Posterior cingulate gyrus (tissue), 11 donors: ENCODE measurements at places on chromosomes 7 and 10.

DNA sequence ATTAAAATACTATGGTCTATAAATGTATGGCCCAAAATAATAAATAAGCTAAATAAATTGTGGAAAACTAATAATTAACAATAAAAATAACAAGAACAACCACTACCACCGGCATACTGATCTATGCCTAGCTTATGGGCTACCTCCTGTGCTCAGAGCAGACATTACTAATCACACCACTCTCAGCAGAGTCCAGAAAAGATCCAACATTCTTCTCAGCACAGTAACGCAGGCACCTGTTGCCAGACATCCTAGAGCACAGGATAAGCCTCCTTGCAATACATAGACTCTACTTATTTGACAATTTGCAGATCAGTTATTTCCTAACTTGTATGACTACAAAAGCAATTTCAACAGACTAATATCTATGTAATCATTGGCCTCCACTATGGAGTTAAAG, 137.1 kb upstream of the NEBL start:
- DNase-seq: no peak

DNA sequence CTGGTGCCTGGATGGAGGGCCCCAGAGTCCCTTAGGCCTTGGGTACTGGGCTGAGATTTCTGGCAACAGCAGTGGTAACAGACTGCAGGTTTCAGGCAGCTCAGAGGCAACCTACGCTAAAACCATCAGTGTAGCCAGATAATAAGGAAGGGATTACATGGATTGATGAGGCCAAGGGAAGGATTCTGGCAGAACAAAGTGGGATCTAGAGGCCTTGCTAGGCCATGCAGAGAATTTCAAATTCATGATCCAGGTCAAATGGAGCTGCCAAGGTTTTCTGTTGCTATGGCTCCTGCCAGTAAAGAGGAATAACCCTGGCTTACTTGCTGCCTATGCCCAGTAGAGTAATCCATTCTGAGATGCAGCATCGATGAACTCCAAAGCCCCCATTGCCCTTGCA, 445.7 kb downstream of the ADRA2A start:
- no peak for DNase-seq

GRCh38 chr10:95437669-95438068, 123.5 kb downstream of the SORBS1 start:
- no peak for DNase-seq

- DNase-seq: no peak
Observed at GRCh38 chr10:34462056-34462455, 353.0 kb downstream of the PARD3 start.

DNA sequence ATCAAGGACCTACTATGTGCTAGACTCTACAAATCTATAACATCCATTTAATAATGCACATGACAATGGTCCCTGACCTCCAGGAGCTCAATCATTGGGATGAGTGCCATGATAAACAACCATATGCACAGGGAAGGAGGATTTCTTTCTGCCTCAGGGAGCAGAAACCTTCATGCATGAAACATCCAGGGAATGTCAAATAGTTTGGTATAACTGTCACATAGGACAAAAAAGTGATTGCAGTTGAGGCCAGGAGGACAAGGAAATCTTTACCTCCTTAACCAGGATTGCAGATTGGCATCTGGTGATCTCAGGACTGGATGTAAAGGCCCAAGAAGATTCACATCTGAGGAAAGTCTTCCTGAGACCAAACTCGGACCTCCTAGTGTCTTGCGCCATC, 993.1 kb downstream of the KCNMA1 start:
- no peak for DNase-seq

DNA sequence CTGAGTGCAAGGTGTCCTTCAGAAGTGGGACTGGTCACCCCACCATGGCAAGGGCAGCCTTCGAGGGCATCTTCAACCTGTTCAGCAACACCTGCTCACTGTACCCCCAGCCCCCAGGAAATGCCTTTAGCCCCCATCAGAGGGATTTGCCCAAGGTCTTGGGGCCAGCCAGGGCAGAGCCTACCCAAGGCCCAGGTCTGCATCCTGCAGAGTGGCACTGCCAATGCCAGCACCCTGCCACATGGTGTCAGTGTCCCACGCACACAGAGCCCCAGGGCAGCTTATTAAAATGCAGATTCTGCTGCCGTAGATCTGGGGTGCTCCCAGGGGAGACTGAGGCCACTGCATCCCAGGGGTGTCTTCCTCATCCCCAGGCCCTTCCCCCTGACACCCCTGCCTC, 106.2 kb upstream of the KCTD7 start:
- no peak for DNase-seq

GRCh38 chr10:103763374-103764202, 91.8 kb downstream of the SH3PXD2A start:
- no peak for DNase-seq

DNA sequence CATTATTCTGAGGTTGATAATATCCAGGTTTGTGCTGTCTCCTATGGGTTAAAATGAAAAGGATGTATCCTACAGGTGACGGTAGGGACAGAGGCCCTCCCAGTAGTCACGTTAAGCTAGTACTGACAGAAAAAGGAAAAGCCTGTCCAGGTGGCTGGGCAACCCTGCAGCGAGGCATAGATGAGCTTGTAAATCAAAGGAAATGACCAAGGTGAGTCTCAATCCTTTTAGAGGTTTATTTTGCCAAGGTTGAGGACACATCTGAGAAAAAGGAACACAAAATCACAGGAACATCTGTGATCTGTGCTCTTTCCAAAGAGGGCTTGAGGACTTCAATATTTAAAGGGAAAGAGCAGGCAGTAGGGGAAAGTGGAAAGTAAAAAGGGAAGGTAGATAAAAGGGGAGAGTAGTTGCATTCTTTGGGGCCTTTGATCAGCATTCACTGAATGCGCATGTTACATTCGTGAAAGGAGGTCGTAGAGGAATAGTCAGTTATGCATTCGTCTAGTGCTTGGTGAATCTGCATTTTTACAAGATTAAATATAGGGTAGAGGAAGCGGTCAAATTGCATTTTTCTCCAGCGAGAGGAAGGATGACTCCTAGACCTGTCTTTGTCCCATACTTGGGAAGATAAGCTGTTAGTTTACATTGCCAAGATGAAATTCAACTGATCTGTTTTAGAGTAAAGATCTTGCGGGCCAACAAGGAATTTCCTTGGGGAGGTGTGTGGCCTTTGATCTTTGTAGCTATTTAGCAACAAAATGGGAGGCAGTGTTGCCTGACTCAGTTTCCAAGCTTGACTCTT, 884 bp upstream of the GSTO1 start:
- no peak for DNase-seq

- no peak for DNase-seq
Observed at GRCh38 chr7:12716134-12716681, 28.8 kb downstream of the ARL4A start.

DNA sequence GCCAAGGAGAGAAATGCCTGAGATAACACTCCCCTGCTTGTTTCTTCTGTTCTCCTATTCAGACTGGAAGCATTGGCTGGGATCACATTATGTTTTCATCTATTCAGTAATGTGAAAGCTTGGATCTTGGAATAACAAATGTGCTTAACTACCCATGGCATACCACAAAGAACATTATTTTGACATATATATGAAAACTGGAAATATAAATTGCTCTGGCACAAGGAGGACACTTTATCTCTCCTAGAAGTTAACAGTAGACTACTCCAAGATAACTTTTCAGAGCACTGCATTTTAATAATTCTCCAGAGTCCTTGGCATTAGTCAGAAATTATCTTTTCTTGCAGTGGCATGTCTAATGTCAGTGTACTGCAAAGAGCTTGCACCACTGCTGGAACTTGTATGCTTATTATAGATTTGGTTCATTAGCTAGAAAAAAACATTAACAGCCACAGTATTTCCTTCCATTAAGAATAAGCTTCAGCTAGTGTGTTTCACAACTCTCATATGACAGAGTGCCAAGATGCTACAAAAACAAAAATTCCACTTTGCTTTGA, 169.3 kb upstream of the LRRN3 start:
- no peak for DNase-seq

DNA sequence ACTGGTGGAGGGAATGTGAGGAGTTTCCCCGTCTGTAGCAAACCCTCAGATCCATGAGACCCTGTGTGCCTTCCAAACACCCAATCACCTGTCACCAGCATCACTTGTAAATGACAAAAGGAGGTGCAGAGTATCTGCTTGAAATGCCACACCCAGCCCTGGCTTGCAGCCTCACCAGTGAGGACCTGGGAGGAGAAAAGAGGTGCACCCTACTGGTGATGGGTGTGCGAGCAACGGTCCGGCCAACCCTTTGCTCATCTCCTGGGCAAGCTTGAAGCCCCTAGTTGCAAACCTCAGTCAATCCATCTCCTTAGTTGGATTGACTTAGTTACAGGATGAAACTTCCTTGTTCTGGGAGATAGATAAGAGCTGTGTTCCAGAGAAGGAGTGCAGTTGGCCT, 62.4 kb upstream of the WAPL start:
- no peak for DNase-seq

- no peak for DNase-seq
Observed at GRCh38 chr10:110783509-110784107, 88.1 kb upstream of the PDCD4 start.

DNA sequence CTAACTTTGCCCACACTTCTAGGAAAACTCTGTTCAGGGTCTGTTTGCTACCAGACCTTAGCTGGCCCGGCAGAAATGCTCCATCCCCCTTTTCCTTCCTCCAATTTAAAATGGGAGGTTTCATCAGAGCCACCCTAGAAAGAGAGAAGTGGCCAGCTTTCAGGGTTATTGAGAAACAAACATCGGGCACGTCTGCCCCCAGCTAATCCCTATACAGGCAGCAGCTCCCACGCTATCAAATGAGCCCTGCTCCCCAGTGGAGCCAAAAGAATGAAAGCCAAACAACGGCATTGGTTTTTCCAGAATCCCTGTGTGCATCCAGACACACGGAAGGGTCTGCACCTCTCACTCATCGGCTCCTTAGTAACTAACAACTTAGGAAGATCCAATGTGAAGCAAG, 132.5 kb downstream of the GRID1 start:
- no peak for DNase-seq

DNA sequence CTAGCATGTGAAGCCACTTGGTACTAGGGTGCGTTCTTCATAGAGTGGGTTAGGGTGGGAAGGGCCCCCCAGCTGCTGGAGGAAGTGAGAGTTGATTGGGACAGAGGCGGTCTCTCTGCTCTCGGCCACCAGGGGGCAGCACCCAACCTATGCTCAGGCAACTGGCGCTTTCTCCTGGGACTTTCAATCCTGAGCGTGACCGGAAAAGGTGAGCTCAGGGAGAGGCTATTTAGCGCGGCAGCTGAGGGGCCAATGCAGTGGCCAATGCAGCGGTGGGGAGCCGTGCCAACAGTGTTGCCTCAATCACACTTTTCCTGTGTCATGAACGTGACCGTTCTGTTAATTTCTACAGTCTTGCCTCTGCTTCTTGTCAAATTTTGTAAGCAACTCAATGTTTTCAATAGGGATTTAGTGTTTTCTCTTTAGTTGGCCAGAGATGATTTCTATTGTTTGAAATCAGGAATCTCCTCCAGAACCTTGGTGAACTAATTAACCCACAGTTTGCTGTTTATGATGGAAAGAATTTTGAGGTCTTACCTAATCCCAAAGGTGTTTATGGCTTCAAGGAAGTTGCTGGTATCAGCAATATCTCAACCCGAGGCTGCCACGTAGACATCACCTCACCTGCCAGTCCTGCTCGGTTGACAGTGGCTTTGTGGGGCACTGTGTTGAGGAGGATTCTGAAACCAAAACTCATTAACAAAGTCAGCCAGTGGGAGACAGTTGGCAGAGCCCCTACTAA, 67.9 kb upstream of the PDZD8 start:
- peak; percentile 93 for DNase-seq

GRCh38 chr7:109503421-109503820, 933.7 kb downstream of the DNAJB9 start:
- DNase-seq: no peak

- no peak for DNase-seq
Observed at GRCh38 chr7:131476740-131477139, 79.7 kb downstream of the PODXL start.

DNA sequence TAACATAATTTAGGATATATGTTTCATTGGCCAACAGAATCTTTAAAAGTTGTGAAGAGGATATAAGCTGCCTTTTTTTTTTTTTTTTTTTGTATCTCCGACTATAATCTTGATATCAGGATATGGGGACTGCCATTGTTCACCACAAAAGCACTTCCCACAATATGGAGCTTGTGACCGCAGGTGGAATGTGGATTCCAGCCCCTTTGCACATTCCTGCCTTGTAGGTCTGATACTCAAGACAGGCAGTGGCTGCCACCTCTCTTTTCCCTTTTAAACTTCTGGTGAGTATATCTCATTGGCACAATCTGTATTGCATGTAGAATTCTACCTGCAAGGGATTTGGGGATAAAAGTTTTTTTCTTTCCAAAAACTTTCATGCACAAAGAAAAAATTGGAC, 272.7 kb upstream of the VWC2 start:
- DNase-seq: no peak

DNA sequence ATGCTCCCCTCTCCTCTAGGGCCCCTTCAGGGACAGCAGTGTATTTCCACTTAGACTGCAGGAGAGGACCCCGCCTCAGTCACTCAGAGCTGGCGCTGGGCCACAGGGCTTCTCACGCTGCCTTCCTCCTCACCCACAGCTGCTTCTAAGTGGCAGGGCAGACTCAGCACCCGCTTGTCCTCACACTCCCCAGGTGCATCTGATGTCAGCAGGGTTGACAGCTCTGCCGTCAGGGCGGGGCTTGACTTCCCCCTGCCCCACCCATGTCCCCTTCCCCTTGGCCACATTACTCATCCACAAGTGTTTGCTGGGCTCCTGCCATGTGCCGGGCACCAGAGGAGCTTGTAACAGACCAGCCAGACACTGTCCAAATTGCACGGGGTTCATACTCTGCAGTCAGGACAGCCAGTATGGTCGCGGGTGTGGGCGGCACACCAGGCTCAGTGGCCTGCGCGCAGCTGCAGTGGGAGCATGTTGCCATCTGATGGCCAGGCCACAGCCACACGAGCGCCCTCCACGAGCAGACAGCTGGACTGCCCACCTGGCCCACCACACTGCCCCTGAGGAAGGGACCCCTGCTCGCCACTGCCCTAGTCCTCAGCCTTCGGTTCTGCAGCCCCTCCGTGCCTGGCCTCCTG, 29.3 kb upstream of the TTYH3 start:
- no peak for DNase-seq

GRCh38 chr7:18179093-18179492, 151.4 kb upstream of the PRPS1L1 start:
- no peak for DNase-seq
